Progenitor cell of endocrine pancreas (in vitro differentiated cells): ENCODE measurements at places on chromosomes 6 and 20. TPM values are rescaled to one million over a fixed set of nuclear protein-coding genes. Genes with fewer than 3 reads are reported as not detected.
A peak's percentile ranks its signal among the peaks of the same experiment; 100 is the strongest.

MCHR2 gene
- total RNA-seq: not detected in 2 replicates

SRSF12 gene
- total RNA-seq: 20.0 and 22.2 TPM in 2 replicates

PSMG4 gene
- total RNA-seq: 17.7 and 18.9 TPM in 2 replicates

EBF4 gene
- total RNA-seq: 63.8 and 64.9 TPM in 2 replicates

WFDC2 gene
- total RNA-seq: 161 and 188 TPM in 2 replicates

FAM162B gene
- total RNA-seq: 1.5 and 2.5 TPM in 2 replicates

DNA sequence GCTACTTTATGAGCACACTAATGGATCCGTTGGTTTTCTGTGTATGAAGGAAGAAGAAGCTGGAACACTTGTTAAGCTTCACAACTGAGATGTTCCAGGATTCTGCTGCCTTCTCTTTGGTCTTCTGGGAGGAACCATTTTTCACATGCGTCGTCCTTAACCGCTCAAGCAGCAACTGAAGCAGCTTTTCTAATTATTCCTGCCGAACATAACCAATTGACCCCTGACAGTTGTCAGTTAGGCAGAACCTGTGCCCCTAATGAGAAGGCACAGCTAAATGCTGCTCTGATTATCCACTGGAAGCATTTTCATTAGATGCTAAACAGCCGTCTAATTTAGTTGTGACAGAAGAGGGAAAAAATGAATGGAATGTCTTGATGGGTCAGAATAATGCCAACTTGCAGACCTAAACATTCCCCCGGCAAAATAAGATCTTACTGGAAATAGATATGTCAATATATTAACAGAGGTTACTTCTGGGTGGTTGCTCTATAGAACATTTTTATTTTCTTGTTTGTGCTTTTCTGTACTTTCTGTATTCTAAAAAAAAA is 85.0 kb upstream of the SMLR1 start:
- no peak for DNase-seq

- DNase-seq: no peak
Observed at GRCh38 chr6:104532462-104532861, 327.3 kb downstream of the HACE1 start.

DNA sequence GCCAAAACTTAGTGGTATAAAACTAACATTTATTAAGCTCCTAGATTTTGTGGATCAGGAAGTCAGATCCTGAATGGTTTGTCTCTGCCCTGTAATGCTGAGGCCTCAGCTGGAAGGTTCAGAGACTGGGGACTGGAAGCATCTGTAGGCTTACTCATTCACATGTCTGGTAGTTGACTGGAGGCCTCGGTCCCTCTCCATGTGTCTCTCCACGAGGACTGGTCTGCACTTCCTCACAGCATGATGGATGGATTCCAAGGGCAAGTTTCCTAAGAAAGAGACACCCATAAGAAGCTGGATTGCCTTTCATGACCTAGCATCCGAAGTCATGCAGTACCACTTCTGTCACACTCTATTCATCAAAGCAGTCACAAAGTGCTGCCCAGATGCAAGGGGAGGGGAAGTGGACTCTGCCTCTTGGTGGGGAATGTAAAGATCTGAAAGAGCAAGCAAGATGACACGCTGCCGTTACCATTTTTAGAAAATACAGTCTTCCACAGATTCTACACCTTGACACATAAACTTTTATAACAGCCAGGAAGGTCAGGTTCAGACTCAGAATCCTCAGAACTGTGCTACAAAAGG is 17.2 kb upstream of the MDGA1 start:
- DNase-seq: no peak

GRCh38 chr6:33567836-33568235 is 12.2 kb downstream of the BAK1 start:
- no peak for DNase-seq

- peak; percentile 21 for DNase-seq
Observed at GRCh38 chr6:139250296-139251044, 41.3 kb downstream of the TXLNB start.

- no peak for DNase-seq
Observed at GRCh38 chr6:135358985-135359384, 138.6 kb downstream of the AHI1 start.

- DNase-seq: no peak
Observed at GRCh38 chr20:39829256-39829655, 859.8 kb downstream of the MAFB start.

DNA sequence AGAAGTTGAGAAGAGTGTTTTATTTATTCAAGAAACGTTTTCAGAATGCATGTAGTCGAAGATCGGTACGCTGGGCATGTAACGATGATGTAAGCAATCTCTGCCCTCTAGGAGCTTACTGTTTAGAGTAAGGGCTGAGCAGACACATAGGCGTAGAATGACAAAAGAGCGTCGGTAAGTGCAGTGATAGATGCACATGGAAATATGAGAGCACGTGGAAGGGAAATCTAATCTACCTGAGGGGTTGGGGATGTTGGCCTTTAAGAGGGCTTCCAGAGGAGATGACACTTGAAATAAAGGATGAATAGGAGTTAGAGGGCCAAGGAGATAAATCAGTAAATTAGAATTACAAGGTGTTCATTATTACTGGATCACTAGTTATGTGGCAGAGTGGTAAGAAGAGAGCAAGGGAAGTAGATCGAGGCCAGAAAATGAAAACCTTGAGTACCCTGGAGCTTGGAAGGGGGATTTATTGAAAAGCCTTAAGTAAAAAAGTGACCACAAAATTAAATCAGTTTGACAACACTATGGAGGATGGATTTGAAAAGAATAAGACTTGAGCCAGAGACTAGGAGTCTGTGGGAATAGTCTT is 782 bp downstream of the TRMT11 start:
- DNase-seq: no peak

DNA sequence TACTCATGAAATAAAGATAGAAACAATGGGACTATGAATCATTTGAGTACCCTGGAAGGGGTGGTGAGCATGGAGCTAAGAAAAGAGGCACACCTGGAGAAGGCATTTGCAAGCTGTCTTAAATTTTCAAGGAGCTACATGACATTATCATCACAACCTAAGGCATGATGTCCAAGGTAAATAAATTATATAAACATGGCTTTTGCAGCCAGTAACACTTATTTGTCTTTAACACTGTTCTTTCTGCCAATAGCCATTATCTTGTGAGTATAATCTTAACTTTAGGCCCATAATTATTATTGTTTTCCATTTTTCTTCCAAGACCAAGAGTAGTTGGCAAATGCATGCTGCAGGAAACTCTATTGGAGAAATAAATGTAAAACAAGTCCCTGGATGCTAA is 63.7 kb downstream of the ALDH5A1 start:
- DNase-seq: no peak

- DNase-seq: no peak
Observed at GRCh38 chr6:13572951-13573654, 1.3 kb upstream of the SIRT5 start.

DNA sequence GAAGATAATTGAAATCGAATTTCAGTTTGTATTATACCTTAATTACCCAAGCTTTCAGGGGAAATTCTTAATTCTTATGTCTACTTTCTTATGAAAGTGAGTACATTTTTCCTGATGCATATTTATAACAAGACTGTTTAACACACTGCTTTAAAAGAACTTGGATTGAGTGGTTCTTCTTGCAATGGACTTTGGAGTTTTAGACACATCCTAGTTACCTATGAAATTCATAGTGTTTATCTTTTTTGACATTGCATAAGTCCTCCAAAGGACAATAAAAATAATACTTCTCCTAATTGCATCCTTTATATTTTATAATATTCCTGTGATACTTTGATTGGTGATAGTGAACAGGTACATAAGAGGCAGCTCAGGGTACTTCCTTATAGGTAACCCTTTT is 395.6 kb upstream of the FLRT3 start:
- no peak for DNase-seq

DNA sequence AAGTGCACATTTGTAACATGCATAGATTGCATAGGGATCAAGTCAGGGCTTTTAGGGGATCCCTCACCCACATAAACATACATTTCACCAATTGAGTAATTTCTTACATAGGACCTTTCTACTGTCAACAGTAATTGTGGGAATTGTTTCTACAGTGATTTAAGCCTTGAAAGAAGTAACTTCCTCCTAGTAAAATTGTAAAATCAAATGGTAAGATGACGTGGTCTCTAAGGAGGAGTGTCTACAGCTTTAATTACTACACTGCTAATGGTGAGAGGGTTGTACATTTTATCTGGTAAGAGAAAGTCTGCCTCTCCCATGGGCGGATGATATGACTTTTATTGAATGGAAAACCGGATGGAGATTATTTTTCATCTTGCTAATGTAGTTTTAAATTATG is 98.0 kb downstream of the RPP40 start:
- no peak for DNase-seq
